CD4-positive, alpha-beta T cell treated with Interleukin-4 for 1 hour (primary cell): ENCODE measurements at places on chromosomes 1 and 21.
A peak's percentile ranks its signal among the peaks of the same experiment; 100 is the strongest.

GRCh38 chr1:160519642-160520435, 3.2 kb downstream of the SLAMF6 start:
- DNase-seq = peak; percentile 16

- peak; percentile 10 for DNase-seq
These were observed 38.3 kb upstream of the CD46 start for GRCh38 chr1:207713529-207713928.

- DNase-seq = no peak
These were observed 34.1 kb upstream of the IGSF5 start for GRCh38 chr21:39710866-39711265.

DNA sequence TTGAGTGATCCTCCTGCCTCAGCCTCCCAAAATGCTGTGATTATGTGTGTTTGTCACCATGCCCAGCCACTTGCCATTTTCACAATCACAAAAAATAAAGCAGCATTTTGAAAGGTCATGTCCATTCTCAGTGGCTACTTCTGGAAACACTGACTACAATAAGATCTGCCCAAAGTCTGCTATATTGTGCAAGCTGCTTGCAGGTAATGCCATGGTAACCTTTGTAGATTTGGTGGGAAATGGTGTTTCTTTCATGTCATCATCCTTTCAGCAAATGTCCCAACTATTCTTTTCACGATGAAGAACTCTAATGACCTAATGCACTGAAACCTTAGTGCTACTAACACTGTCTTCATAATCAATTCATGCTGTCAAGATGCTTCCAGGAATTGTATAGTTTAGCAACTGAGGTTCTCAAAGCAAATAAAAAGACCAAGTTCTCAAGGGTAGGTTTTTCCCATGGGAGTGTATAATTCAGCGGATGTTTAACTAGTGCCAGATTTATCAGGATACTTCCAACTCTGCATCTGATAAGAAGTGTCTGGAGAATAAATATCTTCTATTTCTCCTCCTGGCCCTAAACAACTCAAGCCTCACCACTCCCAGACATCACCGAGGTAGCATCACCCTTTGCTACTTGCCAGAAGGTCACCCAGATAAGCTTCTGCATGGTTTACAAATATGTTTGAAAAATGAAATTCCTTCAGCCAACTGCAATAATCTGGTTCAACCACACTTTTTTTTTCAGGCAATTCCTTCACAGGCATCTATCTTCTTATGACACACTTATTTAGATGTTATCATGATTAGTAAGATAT, 132.0 kb upstream of the ZC3H11B start:
- no peak for DNase-seq

GRCh38 chr21:43854773-43855633, 10.0 kb upstream of the AGPAT3 start:
- peak; percentile 35 for DNase-seq

GRCh38 chr1:162135271-162135775, 65.8 kb downstream of the NOS1AP start:
- DNase-seq = no peak

DNA sequence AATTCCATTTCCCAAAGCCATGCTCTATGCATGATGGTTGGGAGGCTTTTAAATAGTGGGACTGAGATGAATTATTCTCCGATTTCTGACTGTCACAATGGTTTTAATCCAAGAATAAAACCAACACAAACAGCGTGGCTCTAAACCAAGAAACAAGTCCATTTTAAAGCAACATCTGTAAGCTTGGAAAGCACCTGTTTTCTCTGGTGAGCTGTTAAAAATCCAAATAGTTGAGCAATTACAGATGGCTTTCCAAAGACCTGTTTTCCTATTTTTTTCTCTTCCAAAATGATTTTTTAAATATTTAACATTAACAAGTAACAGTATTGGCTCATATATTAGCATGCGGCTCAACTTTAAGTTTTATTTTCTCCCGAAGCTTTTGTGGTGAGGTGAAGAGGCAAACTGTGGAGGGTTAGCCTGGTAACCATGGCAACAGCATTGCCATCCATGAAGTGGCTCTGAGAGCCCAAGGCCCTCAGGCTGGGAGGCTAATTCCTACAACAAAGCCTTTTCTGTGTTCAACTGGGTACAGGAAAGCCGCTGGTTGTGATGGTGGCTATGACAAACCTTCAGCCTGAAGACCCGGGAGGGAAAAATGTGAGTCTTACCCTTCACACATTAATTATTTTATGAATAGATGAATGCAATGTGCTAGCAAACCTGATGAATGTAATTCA, 56.7 kb upstream of the B3GALT5 start:
- DNase-seq = no peak

DNA sequence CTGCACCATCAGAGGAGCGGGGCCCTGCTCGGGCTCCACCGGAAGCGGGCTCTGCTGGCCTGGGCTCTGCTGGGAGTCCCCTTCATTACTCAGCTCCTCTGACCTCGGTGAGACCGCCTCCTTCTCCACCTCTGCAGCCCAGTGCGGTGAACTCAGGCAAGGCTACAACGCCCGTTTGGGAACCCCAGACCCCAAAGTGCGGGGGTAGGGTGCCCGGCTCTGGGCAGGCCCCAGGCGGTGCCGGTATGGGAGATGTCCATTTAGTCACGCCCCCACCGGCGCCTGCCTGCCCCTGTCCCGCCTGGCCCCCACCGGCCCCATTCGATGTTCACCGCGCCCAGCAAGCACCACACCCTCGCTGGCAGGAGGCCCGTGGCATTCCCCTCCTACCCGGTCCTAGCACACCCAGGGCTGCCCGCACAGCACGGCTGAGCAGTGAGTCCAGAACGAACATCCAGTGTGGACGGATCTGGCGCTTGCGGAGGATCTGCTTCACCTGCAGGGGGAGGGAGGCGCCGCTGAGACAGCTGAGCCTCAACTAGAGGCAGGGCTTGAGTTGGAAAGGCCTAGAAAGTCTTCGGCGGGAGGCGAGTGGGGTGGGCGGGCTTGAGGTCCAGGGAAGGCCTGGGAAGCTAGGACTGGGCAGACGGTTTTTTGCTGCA, 10.0 kb downstream of the MAP3K6 start:
- DNase-seq = peak; percentile 34

- no peak for DNase-seq
These were observed 22.1 kb upstream of the FAM43B start for GRCh38 chr1:20530306-20530705.

GRCh38 chr1:89453123-89453972, 71.3 kb upstream of the LRRC8B start:
- DNase-seq = no peak

GRCh38 chr21:41566500-41567014, 58.6 kb upstream of the TMPRSS2 start:
- no peak for DNase-seq
